ENCODE measurements at places on chromosomes 5 and 9. TPM values are rescaled to one million over a fixed set of nuclear protein-coding genes. Genes with fewer than 3 reads are reported as not detected.

Gene NR5A1
- not detected for polyA plus RNA-seq

GRCh38 chr5:64827703-64828102 is 59.0 kb downstream of the CWC27 start:
- H3K27ac ChIP-seq: no peak overlapping the region
- DNase-seq: no peak
- H3K36me3 ChIP-seq: peaks cover 6% of the 10 kb centered on the region
- no peak overlapping the region for H3K4me3 ChIP-seq

DNA sequence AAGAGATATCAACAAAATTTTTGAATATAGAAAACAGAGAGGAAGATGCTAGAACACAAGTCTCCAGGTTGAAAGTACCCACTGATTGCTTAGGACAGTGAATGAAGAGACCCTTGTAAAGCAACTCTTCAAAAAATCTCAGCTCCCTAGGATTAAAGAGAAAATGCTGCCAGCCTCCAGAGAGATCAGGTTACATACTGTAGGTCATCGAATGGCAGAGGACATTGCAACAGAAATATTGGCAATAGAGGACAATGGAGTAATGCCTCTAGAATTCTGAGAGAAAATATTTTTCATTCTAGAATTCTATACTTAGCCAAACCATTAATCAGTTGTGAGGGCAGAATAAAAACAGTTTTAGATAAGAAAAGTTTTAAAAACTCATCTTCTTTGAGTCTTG is 43.1 kb upstream of the ELL2 start:
- H3K27me3 ChIP-seq: peaks cover 1% of the 10 kb centered on the region
- H3K36me3 ChIP-seq: no peaks in the 10 kb centered on the region
- no peak overlapping the region for H3K4me3 ChIP-seq
- H3K27ac ChIP-seq: no peak overlapping the region

GRCh38 chr9:16315720-16316119 is 554.8 kb downstream of the BNC2 start:
- no peaks in the 10 kb centered on the region for H3K4me1 ChIP-seq
- no peak overlapping the region for H3K27ac ChIP-seq
- no peak for DNase-seq

DNA sequence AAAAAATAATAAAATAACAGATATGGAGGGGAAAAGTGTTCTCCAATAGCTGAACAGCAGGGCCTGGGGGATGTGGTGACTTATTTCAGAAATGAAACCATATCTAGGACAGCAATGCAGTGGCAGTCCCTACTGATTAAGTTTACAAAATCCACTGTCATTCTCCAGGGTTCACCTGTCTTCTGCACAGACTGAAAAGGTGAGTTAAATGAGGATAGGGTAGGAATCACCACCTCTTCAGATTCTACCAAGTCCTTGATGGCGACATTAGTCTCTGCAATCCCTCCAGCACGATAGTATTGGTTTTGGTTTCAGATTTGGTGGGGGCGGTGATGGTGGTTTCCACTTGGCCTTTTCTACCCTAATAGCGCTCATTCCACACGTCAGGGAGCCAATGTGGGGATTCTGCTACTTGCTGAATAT is 32.3 kb upstream of the NPM1 start:
- H3K4me1 ChIP-seq: no peaks in the 10 kb centered on the region
- H3K27me3 ChIP-seq: peaks cover 4% of the 10 kb centered on the region
- peak overlapping the region; percentile 66 for H3K27ac ChIP-seq
- no peak overlapping the region for H3K4me3 ChIP-seq
- H3K36me3 ChIP-seq: no peaks in the 10 kb centered on the region
- peak; percentile 32 for DNase-seq

DNA sequence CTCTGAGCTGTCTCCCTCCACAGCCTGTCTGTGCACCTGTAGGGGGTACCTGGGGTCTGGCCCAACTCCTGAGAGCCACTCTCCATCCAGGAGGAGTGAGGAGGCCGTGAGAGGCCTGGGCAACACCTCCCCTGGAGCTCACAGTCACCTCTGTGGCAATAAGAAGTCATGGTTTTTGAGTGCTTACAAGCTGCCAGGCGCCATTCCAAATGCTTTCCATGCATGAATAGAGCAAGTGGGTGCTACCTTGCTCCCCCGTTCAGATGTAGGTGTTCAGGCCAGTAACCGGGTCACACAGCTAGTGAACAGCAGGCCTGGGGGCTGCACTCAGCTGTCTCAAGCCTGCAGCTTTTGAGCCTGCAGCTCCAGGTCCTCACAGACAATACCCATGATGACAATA is 30.6 kb downstream of the CORO2A start:
- no peaks in the 10 kb centered on the region for H3K36me3 ChIP-seq
- no peak overlapping the region for H3K27ac ChIP-seq
- peaks cover 36% of the 10 kb centered on the region for H3K4me1 ChIP-seq
- H3K4me3 ChIP-seq: no peak overlapping the region
- peaks cover 2% of the 10 kb centered on the region for H3K27me3 ChIP-seq
- no peak for DNase-seq

Gene OMD
- not detected for polyA plus RNA-seq

GRCh38 chr5:60821488-60822284 is 22.4 kb downstream of the ELOVL7 start:
- H3K36me3 ChIP-seq: no peaks in the 10 kb centered on the region
- H3K4me3 ChIP-seq: no peak overlapping the region
- H3K27me3 ChIP-seq: no peaks in the 10 kb centered on the region
- H3K27ac ChIP-seq: no peak overlapping the region
- no peak for DNase-seq

DNA sequence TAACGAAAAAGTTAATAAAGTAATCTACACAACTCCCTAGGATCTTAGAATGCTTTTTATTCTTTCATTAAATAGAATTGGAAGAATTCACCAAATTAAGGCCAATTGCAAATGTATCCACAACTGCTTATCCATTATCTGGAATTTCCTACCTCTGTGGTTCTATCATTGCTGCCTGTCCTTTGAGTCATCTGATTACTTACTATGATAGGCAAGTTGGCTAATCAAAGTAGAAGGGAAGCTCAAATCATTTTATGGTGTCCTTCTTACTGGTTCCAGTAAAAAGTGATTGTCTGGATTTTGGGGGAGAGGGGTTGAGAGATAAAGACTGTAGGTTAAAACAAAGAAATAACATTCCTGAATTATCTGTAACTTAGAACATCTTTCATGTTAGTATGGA is 161.4 kb upstream of the GNA14 start:
- peaks cover 4% of the 10 kb centered on the region for H3K36me3 ChIP-seq
- no peak overlapping the region for H3K4me3 ChIP-seq
- H3K27me3 ChIP-seq: no peaks in the 10 kb centered on the region

GRCh38 chr9:34405719-34406118 is 29.0 kb upstream of the MYORG start:
- no peaks in the 10 kb centered on the region for H3K4me1 ChIP-seq
- no peak overlapping the region for H3K27ac ChIP-seq
- no peaks in the 10 kb centered on the region for H3K27me3 ChIP-seq
- no peak overlapping the region for H3K4me3 ChIP-seq
- peaks cover 9% of the 10 kb centered on the region for H3K36me3 ChIP-seq

- no peaks in the 10 kb centered on the region for H3K4me1 ChIP-seq
- DNase-seq: no peak
- no peaks in the 10 kb centered on the region for H3K36me3 ChIP-seq
- H3K27ac ChIP-seq: no peak overlapping the region
- H3K4me3 ChIP-seq: no peak overlapping the region
These were observed 248.1 kb downstream of the CETN3 start for GRCh38 chr5:90161414-90161813.

Gene HSPB3
- polyA plus RNA-seq: not detected

Gene LRRC19
- polyA plus RNA-seq: not detected

GRCh38 chr5:149433524-149434131 is 54.5 kb upstream of the IL17B start:
- H3K4me3 ChIP-seq: no peak overlapping the region
- no peaks in the 10 kb centered on the region for H3K36me3 ChIP-seq
- H3K27ac ChIP-seq: no peak overlapping the region
- H3K4me1 ChIP-seq: peaks cover 18% of the 10 kb centered on the region
- DNase-seq: no peak

Gene MYOZ3
- polyA plus RNA-seq: not detected

DNA sequence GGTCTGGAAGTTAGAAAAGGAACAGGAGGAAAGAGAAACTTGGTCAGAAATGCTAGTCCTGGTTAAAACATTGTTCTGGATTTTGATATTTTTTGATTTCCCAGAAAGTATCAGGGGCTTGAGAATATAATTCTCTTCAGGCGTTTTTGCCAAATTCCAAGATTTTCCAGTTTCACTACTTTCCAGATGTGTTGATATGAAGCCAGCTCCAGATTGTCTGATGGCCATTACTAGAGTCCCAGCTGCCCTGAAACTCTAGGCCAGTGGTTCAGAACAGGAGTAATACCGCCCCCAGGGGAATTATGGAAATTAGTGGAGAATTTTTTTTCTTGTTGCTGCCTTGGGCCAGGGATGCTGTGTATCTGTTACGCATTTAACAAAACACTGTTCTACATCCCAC is 88.6 kb downstream of the KCNN2 start:
- DNase-seq: no peak
- no peaks in the 10 kb centered on the region for H3K36me3 ChIP-seq
- peaks cover 4% of the 10 kb centered on the region for H3K27me3 ChIP-seq
- no peak overlapping the region for H3K4me3 ChIP-seq
- peaks cover 1% of the 10 kb centered on the region for H3K4me1 ChIP-seq

Gene PLCXD3
- not detected for polyA plus RNA-seq

Gene PKD2L2
- 0.30 TPM for polyA plus RNA-seq

Gene PCDHGA5
- not detected for polyA plus RNA-seq

GRCh38 chr5:116409591-116410296 is 164.9 kb downstream of the SEMA6A start:
- H3K4me1 ChIP-seq: no peaks in the 10 kb centered on the region
- H3K27me3 ChIP-seq: no peaks in the 10 kb centered on the region
- DNase-seq: no peak
- H3K36me3 ChIP-seq: peaks cover 8% of the 10 kb centered on the region

DNA sequence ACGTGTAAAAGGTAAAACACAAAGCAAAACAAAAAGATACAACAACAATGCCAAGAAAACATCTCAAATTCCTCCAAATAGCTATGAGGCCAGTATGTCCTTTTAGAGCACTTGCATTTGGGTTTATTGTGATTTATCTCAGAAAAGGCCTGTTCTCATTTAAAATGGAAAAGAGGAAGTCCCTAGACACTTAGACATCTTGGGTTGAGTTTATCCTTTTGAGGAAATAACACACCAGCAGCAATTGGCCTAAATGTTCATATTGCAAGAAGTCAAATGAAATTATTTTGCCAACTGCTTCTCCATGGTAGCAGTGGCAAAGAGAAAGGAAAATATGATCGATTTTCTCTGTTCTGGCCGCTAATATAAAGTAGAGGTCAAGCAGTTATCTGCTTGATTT is 43.6 kb upstream of the TRMT10B start:
- H3K4me1 ChIP-seq: no peaks in the 10 kb centered on the region
- H3K27me3 ChIP-seq: no peaks in the 10 kb centered on the region

Gene FRMD3
- polyA plus RNA-seq: 2.6 TPM

GRCh38 chr5:172875505-172876279 is 41.6 kb downstream of the ERGIC1 start:
- no peaks in the 10 kb centered on the region for H3K36me3 ChIP-seq
- peaks cover 57% of the 10 kb centered on the region for H3K4me1 ChIP-seq
- no peak overlapping the region for H3K4me3 ChIP-seq

- peaks cover 3% of the 10 kb centered on the region for H3K27me3 ChIP-seq
- no peak overlapping the region for H3K27ac ChIP-seq
- no peak for DNase-seq
- peaks cover 16% of the 10 kb centered on the region for H3K4me1 ChIP-seq
- H3K36me3 ChIP-seq: no peaks in the 10 kb centered on the region
- no peak overlapping the region for H3K4me3 ChIP-seq
These were observed 11.0 kb downstream of the RGS3 start for GRCh38 chr9:113474360-113475028.

Gene CTNNAL1
- 1.7 TPM for polyA plus RNA-seq
